ENCODE measurements at places on chromosomes 4 and X.

DNA sequence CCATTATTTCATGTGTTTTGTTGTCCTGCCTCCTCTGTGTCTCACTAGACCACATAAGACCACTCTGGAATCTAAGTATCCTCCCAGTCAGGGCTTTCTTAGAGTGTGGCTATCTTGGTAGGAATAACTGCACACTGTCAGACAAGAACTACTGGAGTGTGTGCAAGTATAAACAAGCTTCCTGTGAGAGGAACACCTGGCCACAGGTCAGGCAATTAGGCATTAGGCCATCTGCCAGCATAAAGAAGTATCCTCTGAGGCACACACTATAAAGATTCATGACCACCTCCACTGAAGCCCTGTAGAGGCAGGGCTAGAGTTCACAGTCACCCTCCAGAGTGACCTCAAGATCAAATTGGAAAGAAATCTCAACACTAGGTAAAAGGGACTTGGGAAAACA lies 507.0 kb upstream of the PABPC4L start:
- no peak for DNase-seq

- no peak for DNase-seq
Measured at GRCh38 chr4:128854433-128854832, 44.9 kb downstream of the JADE1 start.

GRCh38 chr4:183806341-183806740 lies 98.8 kb upstream of the STOX2 start:
- DNase-seq, result no peak

DNA sequence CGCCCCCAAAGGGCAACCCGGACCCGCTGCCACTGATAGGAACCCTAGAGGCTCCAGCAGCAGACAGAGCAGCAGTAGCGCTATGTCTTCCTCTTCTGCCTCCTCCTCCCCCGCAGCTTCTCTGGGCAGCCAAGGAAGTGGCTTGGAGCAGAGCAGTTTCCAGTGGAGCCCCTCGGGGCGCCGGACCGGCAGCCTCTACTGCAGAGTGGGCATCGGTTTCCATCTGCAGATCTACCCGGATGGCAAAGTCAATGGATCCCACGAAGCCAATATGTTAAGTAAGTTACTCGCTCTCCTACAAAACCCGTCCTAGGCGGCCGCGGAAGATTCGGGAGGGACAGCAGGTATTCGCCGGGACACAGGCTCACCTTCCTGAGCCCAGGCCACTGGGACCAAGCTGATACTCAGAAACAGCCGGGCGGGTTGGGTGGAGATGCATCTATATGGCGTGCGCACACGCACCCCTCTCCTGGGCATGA lies 477 bp downstream of the FGF5 start:
- DNase-seq, result no peak

DNA sequence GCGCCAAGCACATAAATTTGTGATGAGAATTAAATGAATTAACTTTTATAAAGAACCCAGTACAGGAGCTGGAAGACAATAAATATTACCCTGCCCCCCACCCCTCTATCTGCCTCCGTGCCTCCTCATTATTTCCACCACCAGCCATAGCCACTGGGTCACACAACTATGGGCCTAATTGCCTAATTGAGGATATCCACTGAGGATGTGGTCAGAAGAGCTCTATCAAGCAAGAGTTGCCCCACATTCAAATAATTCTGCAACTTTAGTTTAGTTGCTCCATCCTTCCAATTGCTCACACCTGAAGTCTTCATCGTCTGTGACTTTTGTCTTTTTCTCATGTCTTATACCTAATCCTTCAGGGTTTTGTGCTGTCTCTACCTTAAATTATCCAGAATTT lies 9.5 kb upstream of the CXCL8 start:
- DNase-seq, result no peak

GRCh38 chrX:150513544-150513943 lies 54.9 kb upstream of the MTM1 start:
- no peak for DNase-seq

- DNase-seq, result no peak
Measured at GRCh38 chrX:78064152-78064551, 39.9 kb upstream of the PGK1 start.

GRCh38 chr4:33090910-33091309 lies 2370.7 kb downstream of the PCDH7 start:
- DNase-seq, result no peak

GRCh38 chrX:140804292-140804691 lies 94.7 kb downstream of the LINC00632 start:
- DNase-seq, result no peak

GRCh38 chr4:78308517-78308916 lies 243.1 kb upstream of the ANXA3 start:
- DNase-seq, result no peak

DNA sequence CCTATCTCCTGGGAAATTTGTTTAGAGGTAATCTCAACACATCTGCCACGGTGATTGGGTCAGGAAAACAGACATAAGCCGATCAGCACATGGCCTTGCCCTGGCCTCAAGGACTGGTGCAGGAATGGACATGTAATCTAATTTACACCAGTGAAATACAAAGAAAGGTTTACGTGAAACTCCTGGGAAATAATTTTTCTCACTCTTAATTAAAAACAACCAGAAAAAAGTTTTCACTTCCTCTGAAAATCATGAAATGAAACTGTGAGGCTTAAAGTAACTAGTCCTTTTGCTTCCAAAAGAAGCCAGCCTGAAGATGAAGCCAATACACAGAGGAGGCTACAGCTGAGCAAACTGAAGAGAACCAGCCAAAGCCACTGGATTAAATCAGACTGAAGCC lies 154.1 kb upstream of the FAM241A start:
- DNase-seq, result no peak

DNA sequence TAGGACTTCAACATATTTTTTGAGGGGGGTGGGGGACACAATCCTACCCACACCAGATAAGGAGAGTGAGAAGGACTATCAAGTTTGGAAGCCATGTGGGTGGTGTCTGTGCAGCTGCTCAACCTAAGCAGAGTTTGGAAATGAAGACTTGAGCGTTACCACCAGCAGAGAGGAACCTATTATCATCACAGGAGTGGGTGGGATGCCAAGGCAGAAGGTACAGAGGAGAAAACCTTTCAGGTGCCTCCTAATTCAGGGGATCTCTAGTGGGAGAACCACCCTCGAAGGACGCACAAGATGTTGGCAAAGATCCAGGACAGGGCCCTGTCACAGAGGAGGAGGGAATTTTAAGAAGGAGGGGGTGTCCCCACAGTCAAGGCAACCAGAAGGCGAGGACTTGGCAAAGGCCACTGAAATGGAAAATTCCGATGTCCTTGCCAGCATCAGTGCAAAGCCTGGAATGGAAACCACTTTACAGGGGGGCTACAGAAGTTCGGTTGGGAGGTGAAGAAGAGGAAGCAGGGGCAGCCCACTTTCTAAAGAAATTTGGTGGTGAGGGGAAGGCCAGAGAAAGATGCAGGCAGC lies 8.4 kb upstream of the GPM6B start:
- DNase-seq, result no peak

GRCh38 chrX:56986138-56986537 lies 9.2 kb downstream of the SPIN3 start:
- DNase-seq, result no peak

DNA sequence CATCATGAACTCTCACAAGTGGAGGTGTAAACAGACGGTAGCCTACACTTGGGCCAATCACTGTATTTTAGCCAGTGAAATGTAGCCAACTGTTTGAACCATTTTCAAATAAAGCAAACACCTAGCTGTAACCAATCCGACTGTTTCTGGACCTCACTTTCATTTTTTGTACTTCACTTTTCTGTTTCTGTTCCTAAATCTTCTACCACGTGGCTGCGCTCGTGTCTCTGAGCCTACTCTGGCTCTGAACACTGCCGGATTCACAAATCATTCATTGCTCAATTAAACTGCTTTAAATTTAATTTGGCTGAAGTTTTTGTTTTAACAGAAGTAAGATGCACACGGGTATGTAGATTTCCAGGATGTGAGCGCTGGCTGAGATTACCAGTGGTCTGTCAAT lies 319.1 kb downstream of the RAPGEF2 start:
- no peak for DNase-seq

GRCh38 chr4:87241336-87241735 lies 20.9 kb upstream of the KLHL8 start:
- DNase-seq, result no peak

DNA sequence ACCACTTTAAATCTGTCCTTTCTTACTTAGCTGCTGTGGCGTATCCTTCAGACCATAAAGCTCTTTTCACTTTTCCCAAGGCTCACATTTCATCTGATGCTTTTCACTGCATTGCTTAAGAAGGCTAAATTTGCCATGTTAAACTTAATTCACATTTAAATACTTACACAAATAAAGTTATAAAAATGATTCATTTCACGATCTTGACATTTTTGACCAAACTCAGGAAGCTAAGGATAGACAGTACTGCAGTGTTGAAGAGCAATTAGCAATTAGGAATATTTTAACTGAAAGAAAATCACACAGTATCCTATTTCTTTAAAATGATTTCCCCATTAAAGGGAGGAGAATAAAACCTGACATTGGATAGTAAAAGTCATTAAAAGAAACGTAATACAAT lies 1038.6 kb downstream of the STPG2 start:
- no peak for DNase-seq

DNA sequence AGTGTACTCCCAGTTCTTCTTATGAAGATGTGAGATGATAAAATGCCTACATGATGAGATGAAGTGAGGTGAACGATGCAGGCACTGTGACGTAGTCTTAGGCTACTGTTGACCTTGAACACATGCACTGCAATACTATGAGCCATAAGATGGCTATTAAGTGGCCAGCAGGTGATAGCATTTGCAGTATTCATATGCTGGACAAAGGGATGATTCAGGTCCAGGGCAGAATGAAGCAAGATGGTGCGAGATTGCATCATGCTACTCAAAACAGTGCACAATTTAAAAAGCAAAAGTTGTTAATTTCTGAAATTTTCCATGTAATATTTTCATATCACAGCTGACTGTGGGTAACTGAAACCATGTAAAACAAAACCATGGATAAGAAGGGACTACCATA lies 781.4 kb downstream of the PCDH18 start:
- DNase-seq, result no peak

- DNase-seq, result no peak
Measured at GRCh38 chr4:37993806-37994205, 33.6 kb downstream of the PTTG2 start.

DNA sequence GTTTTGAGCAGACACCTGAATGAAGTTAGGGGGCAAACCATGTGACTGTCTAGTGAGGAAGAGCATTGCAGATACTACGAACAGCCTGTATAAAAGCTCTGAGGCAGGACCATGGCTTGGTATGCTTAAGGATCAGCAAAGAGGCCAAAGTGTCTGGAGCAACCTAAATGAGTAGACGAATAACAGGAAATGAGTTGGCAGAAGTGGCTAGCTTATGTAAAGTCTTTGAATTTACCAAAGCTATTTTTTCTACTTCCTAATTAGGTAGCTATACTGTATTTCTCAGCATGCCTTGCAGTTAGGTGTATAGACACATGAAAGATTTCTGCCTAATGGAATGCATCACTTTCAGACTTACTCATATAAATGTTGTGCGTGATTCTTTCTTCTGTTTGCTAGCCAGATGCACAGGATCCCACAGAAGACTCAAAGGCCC lies 9.3 kb upstream of the GPRIN3 start:
- DNase-seq, result no peak

- no peak for DNase-seq
Measured at GRCh38 chrX:106566362-106566761, 45.4 kb upstream of the RADX start.

GRCh38 chr4:40572692-40573310 lies 56.9 kb downstream of the RBM47 start:
- DNase-seq, result no peak

DNA sequence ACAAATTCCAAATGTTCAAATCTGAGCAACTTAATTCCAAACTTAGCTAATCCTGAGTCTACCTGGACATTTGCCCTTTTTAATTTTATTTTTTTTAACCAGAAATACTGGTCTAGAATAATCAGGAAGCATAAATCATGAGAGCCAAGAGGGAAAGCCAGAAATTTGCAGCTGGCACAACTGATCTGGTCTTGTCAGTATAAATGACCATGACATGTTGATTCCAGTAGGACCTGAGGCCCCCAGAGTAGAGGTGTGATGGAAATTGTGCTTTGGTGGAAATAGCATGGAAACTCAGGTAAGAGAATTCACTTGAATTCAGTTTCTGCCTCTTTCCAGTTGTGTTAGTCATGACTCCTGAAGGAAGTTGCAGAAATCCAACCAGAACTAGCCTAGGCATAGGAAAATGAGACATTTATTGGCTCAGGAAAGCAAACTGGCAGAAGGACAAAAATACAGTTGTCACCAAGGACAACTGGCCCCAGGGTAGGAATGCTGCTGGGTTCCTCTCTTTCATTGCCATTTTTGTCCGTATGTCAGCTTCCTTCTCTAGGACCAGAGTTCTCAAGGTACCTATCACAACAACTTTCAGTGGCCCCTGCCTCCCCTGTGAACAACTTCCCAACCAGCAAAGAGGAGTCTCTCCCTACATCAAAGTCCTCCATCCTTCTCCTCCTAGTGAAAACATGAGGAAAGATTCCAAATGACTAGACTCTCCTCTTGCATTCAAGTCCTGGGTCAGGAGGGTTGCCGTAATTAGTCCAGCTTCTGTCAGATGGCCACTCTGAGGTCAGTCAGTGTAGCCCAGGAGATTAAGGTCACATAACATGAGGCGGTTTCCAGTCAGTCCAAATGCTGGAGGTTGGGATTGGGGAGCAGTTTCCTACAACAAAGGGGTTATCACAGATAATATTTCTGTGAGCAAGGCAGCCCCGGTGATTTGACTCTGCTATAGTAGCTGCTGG lies 29.3 kb upstream of the MYOZ2 start:
- no peak for DNase-seq

GRCh38 chr4:157045507-157046127 lies 30.3 kb upstream of the GLRB start:
- peak; percentile 65 for DNase-seq

- no peak for DNase-seq
Measured at GRCh38 chrX:117839544-117839943, 277.1 kb downstream of the KLHL13 start.

- no peak for DNase-seq
Measured at GRCh38 chr4:114642173-114642780, 43.7 kb downstream of the UGT8 start.

- no peak for DNase-seq
Measured at GRCh38 chr4:176755613-176756012, 37.1 kb downstream of the VEGFC start.

DNA sequence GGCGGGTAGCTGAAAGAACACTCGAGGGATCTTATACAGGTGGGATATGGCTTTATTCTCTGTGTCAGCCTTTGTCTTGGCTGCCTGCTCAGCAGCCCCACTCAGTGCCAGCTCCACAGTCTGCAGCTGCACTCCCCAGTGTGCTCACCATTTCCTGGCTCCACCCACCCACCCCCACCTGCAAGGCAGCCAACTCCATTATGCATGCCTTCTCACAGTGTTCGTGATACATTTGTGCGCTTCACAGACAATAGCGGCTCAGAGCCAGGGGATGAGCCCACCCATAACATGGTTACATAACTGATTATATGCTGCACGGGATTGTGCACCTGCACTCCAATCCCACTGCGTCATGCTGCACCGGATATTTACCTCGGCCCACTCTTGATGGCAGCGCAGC lies 8.8 kb upstream of the TMEM128 start:
- DNase-seq, result no peak

GRCh38 chrX:56800801-56801200 lies 71.8 kb downstream of the NBDY start:
- no peak for DNase-seq

All from eye (tissue), 1 donor.